ENCODE measurements at places on chromosomes 7 and 10.
A peak's percentile ranks its signal among the peaks of the same experiment; 100 is the strongest.

DNA sequence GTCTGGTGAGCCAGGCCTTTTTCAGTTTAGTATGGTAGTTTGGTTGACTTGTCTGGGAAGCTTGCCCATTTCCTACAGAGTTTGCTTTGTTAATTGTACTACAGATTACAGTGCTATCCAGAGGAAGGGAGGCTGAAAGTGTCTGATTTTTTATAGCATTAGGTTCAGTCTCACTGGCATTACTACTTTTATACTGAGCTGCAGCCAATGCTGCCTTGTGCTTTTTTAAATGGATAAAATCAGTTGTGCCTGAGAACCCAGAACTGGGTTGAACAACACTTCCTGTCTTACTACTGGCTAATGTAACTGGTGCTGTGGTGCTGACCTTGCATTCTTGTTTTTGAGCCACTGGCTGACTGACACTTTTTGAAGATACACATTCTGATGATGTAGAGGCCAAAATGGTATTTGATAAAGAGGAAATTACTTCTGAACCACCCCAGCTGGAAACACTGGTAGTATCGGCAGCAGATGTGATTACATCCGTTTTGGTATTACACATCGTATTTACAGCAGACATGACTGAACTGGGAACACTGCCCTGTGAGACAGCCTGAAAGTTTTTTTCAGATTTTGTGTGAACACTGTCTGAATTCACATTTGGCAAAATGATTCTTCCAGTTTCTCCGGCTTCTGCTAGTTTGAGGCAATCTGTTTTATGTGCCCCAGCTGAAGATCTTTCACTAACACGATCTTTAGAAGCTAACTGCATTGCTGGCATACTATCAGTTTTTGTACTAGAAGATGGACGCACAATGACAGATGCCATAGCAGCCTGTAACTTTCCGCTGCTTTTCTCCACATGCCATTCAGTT, 74.1 kb downstream of the NRBF2 start:
- DNase-seq = peak; percentile 66

DNA sequence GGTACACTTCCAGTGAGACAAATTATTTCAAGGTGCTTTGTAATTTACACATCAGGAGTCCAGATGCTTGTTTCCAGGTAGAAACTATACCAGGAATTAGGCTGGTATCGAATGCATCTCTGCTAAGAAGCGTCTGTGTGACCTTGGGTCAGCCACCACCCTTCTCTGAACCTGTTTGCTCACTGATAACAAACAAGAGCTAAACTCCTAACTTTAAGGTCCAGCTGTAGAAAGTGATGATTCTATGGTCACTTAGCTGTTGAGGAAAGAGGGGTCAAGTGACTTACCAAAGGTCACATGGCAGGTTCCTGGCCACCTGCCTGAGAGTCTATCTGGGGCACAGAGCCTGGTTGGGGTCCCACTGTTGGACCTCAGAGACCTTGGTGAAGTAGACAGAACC, 95.4 kb downstream of the HIF1AN start:
- DNase-seq = no peak

GRCh38 chr10:48450233-48450740, 143.8 kb downstream of the MAPK8 start:
- no peak for DNase-seq

- no peak for DNase-seq
Measured at GRCh38 chr7:3697472-3697871, 396.4 kb downstream of the SDK1 start.

GRCh38 chr7:151687523-151688235, 168.0 kb upstream of the RHEB start:
- DNase-seq = peak; percentile 81

GRCh38 chr10:4170181-4170580, 385.2 kb upstream of the KLF6 start:
- DNase-seq = no peak
